Stimulated activated CD4-positive, alpha-beta T cell treated with anti-CD3 and anti-CD28 coated beads, Interleukin-2, amount 100 ng/mL, for 4 hours (primary cell): ENCODE measurements at places on chromosomes 12 and 14.

- DNase-seq, result no peak
Observed at GRCh38 chr14:92960706-92961566, 38.0 kb downstream of the CHGA start.

- DNase-seq, result no peak
Observed at GRCh38 chr14:22432348-22432976, 156.6 kb downstream of the DAD1 start.

GRCh38 chr14:63091394-63091996 is 46.2 kb upstream of the KCNH5 start:
- no peak for DNase-seq

DNA sequence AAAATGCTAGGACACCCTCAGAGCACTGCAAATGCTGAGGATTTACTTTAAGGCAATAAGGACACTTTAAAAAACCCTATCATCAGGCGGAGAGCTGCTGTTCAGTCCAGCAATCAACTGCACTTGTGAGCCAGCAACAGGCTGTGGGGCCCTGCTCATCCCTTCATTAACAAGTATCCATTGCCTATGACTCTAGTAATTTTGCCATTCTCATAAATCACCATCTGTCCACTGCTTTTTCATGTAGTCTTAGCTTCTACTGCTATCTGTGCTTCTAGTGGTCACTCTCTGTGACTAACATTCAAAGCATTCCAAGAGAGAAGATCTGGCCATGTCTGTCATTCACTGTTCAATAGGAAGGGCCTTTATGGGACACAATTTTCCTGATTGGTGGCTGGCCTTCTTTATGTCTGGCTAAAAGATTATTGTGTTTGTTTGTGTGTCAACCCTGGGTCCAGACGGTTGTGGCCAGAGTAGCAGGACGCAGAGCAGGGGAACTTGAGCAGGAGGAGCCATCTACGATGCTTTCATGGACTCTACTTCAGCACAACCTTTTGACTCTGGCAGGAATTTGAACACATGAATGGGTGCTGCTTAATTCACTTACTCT is 3.6 kb upstream of the KRAS start:
- DNase-seq, result no peak

GRCh38 chr14:52053044-52053443 is 15.8 kb downstream of the NID2 start:
- no peak for DNase-seq

GRCh38 chr12:124940143-124940392 is 25.6 kb upstream of the UBC start:
- no peak for DNase-seq

DNA sequence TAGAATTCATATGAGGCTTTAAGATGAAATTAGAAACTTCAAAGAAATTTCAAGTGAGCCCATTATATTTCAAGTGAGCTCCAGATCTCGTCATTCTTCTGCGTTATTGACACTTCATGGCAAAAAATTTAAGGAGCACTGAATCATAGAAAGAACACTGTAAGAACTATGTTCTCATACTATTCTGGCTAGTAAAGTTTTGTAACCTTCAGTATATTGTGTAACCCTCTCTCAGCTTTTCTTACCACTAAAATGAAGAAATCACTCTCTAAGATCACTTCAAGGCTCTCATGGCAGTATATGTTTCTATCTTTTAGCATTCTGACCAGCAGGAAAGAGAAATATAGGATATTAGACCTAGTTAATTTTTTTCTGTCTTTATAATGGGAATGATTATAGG is 6.3 kb downstream of the GPHN start:
- DNase-seq, result no peak

GRCh38 chr14:88546621-88547385 is 8.0 kb downstream of the PTPN21 start:
- DNase-seq, result no peak

GRCh38 chr12:10739157-10740118 is 16.3 kb upstream of the YBX3 start:
- no peak for DNase-seq

- no peak for DNase-seq
Observed at GRCh38 chr12:95975491-95975890, 20.7 kb downstream of the HAL start.

DNA sequence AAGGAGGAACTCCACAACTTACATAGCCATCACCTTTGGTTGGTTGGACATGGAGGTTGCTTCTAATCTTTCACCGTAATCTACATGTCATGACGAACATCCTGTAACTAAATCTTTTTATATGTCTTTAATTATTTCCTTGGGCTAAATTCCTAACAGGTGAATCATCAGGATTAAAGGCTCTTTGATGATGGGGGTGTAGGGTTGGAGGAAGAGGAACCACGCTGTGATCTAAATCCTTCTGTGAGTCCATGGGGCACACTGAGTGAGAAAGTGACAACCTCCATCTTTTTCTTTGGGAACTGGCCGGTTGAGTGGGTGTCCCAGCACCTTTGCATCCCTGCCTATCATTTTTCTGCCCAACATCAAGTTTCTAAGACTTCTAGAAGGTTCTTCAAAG is 31.1 kb upstream of the MAP1LC3B2 start:
- no peak for DNase-seq

DNA sequence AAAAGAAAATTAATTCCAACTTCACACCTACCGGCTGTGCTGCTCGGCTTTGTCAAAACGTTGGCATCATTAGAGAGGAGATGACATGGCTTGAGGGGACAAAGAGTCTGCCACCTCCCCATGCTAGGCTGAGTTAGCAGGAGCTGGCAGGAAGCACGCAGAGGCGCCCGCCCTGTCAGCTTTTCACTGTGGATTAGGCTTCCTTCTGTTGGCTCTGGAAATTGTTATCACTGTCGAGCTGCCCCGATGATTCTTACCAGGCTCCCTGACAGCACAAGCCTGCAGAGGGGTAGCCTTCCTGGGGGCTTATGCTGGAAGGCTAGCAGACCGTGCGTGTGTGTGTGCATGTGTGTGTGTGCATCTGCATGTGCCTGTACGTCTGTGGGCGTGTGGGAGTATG is 490.9 kb upstream of the TBX3 start:
- no peak for DNase-seq

- no peak for DNase-seq
Observed at GRCh38 chr12:104446646-104447421, 9.9 kb upstream of the CHST11 start.

DNA sequence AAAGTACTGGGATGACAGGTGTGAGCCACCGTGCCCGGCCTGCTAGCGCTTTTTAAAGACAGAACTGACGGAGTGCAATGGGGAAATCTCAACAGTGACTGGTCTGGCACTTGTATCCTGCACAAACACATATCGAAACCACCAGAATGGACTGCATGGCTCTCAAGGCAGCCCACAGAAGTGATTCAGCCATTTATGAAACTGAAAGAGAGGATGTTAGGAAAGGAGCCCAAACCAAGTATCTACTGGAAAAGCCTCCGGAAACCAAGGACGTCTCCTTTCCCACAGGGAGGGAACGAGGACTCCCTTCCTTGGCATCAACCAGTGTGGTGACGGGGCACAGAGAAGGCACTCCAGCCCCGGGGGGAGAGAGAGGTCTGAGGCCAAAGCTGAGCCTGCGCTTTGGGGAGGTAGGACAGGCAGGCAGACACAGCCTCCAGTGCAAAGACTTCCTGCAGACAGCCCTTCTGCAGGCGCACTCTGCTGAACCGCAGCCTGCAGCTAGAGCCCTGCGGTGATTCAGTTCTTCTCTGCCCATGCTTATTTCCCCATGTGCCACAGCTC is 16.5 kb downstream of the SLC15A4 start:
- DNase-seq, result no peak

- DNase-seq, result no peak
Observed at GRCh38 chr14:64732536-64733120, 28.4 kb downstream of the PLEKHG3 start.

- no peak for DNase-seq
Observed at GRCh38 chr14:99324291-99324690, 52.3 kb upstream of the BCL11B start.

DNA sequence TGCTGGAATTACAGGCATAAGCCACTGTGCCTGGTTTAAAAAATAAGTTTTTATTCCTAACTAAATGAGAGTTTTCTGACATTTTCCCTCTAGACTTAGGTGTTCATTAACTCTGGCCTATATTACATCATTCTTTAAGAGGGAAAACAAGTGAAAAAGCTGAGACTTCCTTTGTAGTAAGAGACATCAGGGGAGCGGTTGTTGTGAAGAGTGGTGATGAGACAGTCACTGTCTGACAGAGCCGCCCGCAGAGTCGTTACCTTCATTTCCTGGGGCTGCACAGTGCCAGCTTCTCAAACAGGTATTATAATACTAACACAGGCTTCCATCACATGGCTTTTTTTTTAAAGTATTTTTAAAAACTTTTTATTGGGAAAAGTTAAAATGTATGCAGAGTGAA is 19.7 kb upstream of the TDRD9 start:
- no peak for DNase-seq

DNA sequence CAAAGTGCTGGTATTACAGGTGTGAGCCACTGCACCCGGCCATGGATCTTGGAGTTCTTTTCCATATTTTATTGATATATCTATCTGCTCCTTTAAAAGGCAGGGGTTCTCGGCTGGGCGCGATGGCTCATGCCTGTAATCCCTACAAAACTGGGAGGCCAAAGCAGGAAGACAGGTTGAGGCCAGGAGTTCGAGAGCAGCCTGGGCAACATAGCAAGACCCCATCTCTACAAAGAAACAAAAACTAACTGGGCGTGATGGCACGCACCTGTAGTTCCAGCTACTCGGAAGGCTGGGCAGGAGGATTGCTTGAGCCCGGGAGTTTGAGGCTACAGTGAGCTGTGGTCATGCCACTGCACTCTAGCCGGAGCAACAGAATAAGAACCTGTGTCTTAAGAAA is 12.1 kb upstream of the GAPDH start:
- no peak for DNase-seq

- no peak for DNase-seq
Observed at GRCh38 chr14:77638771-77639171, 22.3 kb upstream of the SPTLC2 start.
